ENCODE measurements at places on chromosomes 1 and 21.

DNA sequence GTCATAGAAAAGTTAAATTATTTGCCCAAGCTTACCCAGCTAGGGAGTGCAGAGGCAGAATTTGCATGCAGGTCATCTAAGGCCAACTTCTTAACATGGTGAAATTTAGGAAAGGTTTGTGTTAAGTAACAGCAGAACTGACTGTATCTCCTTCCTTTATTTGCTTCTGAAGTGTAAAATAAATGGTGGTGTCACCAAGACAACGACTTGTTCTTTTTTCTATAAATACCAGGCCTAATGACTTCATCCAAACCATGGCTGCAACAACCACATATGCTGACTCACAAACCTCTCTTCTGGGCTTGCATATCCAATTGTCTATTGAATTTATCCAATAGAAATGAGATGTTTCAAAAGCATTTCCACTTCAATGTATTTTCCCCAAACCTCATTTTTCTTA lies 19.1 kb downstream of the COL24A1 start:
- DNase-seq = no peak

- no peak for DNase-seq
Observed at GRCh38 chr1:63861052-63861691, 87.4 kb downstream of the ROR1 start.

DNA sequence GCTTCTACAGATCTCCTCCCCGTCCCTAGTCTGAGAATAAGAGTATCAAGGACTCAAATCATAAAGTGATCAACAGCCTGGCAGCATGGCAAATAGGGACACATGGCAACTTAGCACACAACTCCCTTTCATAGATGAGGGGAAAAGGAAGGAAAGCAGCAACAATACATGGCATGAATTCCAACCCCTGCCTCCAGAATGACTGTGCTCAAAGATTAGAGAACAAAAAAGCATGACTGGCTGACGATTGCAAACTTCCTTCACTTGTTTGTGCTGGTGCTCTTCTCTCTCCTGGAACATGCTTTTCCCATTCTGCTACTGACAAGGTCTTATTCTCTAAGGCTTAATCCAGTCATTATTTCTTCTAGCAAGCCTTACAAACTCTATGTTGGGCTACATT lies 11.5 kb downstream of the KTI12 start:
- no peak for DNase-seq

DNA sequence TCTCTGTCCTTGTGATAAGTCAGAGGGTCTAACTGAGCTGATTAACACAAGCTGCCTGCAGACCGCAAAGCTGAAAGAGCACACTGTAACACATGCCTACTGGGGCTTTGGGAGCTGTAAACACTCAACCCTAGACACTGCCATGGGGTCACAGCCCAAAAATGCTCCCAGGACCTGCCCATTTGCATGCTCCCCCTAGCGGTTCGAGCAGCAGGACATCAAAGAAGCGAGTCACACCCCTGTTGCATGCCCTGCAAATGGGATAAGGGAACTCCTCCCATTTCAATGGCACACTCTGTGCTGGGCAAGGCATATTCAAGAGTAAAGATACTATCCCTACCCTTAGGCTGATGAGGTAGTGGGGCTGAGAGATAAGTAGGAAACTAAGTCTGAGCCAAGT lies 22.8 kb downstream of the LCE3E start:
- DNase-seq = no peak

GRCh38 chr21:29712818-29713217 lies 227.0 kb downstream of the GRIK1 start:
- DNase-seq = no peak

DNA sequence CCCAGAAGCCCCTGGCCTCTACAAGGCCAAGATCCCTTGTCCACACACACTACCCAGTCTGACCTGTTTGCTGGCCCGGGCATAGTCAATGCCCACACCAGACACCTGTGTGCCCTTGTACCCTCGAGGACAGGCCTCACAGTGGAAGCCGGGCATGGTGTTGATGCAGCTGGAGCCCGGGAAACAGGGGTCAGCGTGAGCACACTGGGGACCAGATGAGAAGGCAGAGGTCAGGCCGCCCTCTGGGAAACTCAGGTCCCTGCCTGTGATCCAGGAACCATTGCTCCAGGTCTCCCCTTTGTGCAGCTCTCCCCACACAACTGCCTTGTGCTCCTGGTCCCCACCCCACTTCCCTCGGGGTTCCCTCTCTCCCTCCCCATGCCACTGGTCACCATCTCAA lies 5.5 kb downstream of the THBS3 start:
- DNase-seq = no peak

DNA sequence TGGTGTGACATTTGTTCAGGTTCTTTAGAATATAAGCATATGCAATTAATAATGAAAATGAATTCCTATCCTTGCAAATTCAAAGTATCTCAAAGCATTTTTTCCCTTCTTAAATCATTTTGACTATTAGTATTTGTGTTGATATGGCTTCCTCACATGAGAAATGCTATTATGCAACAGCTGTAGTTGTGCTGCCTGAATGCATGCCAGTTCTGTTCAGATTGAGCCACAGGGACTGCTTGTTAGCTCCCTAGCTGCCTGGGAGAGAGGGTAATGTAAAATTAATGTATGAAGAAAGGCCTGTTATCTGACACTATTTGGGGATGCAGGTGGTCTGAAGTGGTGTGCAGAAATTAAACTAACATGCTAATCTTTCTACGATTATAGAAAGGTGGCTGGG lies 45.5 kb downstream of the CACHD1 start:
- no peak for DNase-seq
